ENCODE measurements at places on chromosomes 4 and X.

- no peak for DNase-seq
Measured at GRCh38 chr4:169846396-169846795, 88.7 kb upstream of the HPF1 start.

GRCh38 chrX:10233173-10233572 lies 76.4 kb downstream of the CLCN4 start:
- no peak for DNase-seq

DNA sequence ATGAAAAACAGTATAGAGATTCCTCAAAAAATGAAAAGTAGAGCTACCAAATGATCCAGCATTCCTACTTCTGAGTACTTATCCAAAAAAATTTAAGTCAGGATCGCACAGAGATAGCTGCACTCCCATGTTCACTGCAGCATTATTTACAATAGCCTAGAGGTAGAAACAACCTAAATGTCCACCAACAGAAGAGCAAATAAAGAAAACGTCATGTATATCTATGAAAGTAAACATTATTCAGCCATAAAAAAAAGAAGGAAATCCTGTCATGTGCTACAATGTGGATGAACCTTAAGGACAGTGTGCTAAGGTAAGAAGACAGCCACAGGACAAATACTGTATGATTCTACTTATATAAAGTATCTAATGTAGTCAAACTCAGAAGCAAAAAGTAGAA lies 12.4 kb downstream of the THOC2 start:
- no peak for DNase-seq

GRCh38 chrX:30414144-30414543 lies 105.0 kb upstream of the NR0B1 start:
- no peak for DNase-seq

GRCh38 chr4:158530898-158531297 lies 9.2 kb downstream of the RXFP1 start:
- no peak for DNase-seq

GRCh38 chr4:95619525-95620443 lies 71.0 kb upstream of the UNC5C start:
- no peak for DNase-seq

DNA sequence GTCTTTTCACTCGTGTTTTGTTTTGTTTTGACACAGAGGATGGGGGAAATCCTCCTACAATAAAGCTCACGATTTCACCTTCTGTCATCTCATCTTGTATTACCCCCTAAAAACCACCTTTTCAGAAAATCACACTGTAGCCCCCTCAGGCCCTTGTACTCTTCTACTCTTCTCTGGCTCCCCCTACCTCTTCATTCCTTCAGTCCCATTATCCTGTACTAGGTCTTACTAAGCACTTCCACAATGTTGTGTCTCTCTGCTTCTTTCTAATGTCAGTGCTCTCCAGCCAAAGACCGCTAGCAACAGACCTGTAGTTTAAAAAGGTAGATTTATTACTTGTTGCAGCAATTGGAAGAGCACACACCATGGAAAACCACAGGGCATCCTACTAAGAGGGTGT lies 30.0 kb upstream of the RNF128 start:
- no peak for DNase-seq

- DNase-seq: no peak
Measured at GRCh38 chr4:30854531-30854930, 134.4 kb downstream of the PCDH7 start.

- DNase-seq: peak; percentile 62
Measured at GRCh38 chr4:139454111-139455045, at the start of gene RAB33B. Gene RAB33B, plus strand, starts transcription at chr4:139454121. Its CDS starts 75 bp downstream, at chr4:139454196.

DNA sequence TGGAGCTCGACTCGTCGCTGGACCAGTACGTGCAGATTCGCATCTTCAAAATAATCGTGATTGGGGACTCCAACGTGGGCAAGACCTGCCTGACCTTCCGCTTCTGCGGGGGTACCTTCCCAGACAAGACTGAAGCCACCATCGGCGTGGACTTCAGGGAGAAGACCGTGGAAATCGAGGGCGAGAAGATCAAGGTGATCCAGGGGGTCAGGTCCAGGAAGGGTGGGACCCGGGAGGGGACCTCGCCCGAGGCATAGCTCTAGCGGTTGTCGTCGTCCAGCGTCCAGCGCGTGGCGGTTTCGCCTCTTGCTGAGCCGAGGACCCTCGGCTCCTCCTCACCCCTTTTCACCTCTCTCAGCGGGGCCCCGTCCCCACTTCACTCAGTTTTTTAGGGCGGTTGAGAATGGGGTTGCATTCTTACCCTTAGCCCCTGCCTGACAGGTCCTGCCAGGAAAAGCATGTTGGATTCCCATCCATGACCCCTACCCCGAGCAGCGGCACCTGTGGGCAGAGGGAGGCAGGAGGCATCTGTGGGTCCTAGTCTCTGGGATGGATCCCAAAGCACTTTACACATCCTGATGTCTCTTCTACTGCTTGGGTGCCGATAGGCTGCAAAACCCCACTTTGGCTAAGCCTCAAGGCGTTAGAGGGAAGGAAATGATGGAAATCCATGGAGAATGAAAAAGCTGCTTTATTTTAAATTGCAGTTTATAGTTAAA lies 524 bp downstream of the RAB33A start:
- DNase-seq: peak; percentile 40

- no peak for DNase-seq
Measured at GRCh38 chr4:26273616-26273980, 47.2 kb upstream of the RBPJ start.

- DNase-seq: no peak
Measured at GRCh38 chr4:99885687-99886086, 8.5 kb downstream of the LAMTOR3 start.

GRCh38 chr4:1279253-1279652 lies 10.4 kb upstream of the MAEA start:
- DNase-seq: no peak

- no peak for DNase-seq
Measured at GRCh38 chrX:33053001-33053400, 158.3 kb downstream of the DMD start.

DNA sequence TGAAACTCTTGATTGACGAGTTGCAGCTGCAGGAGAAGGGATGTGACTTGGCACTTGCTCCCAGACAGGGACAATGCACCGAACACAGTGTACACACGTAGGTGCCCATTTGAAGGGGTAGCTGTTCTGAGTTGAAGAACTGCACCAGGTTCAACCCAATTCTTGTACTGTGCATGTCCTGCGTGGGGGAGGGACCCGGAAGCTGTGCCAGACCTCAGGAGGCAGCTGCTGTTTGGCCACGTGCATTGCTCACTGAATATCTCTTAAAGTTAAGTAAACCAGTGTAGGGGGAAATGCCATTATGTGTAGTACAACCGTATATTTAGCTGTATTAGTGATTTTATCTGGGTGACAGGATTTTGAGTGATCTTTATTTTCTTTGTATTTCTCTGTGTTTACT lies 12.0 kb upstream of the RBBP7 start:
- peak; percentile 16 for DNase-seq

DNA sequence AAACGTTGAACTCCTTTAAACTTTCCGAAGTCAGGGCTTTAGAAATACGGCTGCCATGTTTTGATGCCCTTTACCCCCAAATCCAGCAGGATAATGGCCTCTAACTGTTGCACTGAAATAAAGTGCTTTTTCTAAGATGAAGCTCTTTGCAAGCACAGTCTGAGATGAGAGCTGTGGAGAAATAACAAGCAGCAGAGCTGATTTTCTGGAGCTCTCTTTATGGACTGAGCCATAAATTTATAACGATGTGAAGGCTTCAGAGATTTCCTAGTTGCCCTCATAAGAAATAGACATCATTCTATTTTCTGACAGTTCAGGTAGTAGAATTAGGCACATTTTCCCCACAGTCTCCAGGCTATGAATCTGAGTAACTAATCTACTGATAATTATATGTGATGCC lies 567.3 kb downstream of the PDHA2 start:
- DNase-seq: no peak

DNA sequence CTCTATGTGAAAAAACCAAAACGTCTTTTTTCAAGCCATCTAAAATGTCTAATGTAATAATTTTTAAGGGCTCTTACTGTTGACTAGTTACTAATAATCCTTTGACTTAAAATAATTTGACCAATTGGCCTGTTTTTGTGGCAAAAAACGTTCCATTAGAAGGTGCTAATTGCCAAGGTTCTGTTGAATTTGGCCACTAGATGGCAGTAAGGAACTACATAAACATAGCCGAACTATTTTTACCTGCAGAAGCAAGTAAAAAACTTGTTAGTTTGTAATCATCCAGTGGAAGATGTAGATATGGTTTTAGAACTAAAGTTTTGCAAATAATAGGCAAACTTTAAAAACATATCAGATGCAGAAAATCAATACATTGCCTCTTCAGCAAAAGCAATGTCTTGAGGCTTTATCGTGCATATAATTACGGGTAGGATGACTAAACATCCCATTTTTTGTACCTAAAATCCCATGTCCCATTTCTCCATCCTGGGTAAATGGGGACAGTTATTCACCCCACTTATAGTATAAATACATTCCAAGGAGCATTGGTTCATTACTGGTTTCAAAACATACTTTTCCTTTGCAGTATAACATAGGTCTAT lies 57.6 kb downstream of the PROM1 start:
- peak; percentile 72 for DNase-seq

GRCh38 chr4:177264788-177265422 lies 44.8 kb upstream of the NEIL3 start:
- DNase-seq: no peak

GRCh38 chrX:22081475-22082092 lies 49.5 kb downstream of the PHEX start:
- DNase-seq: peak; percentile 45

GRCh38 chr4:140213749-140214148 lies 59.8 kb upstream of the MAML3 start:
- no peak for DNase-seq

GRCh38 chr4:75051431-75051830 lies 118.5 kb downstream of the PARM1 start:
- DNase-seq: no peak

- no peak for DNase-seq
Measured at GRCh38 chr4:163534056-163534455, 39.6 kb downstream of the TMA16 start.

- no peak for DNase-seq
Measured at GRCh38 chr4:29295280-29295679, 1424.9 kb upstream of the PCDH7 start.

- DNase-seq: peak; percentile 77
Measured at GRCh38 chr4:118836301-118837120, 585 bp upstream of the SEC24D start.

DNA sequence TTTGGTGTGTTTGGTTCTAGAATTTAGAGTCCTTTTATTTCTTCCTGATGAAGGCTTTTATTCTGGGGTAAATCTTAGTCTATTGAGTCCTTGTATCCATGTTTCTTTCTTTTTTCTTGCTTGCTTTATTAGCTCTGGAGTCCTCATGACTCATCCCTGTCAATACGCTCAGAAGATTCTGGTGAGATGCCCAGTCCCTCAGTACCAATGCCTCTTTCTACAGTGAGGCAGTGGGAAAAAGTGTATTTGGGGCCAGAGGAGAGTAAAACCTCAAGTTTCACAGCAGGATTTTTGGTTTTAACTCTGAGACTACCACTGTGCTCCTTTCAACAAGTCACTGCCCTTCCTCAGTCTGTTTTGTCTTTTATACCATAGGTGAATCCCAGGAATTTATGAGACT lies 368.0 kb downstream of the GBA3 start:
- DNase-seq: no peak

- DNase-seq: no peak
Measured at GRCh38 chr4:152996111-152996571, 60.0 kb downstream of the FHDC1 start.

DNA sequence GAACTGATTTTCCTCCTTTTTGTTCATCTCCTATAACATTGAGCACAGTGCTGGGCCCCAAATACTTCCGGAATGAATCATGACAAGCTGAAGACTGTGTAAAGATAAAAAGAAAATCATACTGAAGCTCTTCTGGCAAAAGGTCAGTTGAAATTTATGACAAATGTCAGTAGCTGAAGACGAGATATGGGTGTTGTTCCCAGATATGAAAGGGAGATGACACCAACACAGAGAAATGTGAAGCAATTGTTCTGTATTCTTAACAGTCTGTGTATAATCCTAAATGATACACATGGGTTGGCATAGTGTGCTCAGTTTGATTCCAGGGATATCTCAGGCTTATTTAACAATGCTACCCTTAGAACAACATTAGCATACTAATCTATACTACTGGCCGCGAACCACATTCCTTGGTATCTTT lies 170.5 kb upstream of the PITX2 start:
- peak; percentile 51 for DNase-seq

GRCh38 chrX:42362219-42362618 lies 415.7 kb downstream of the PPP1R2C start:
- DNase-seq: no peak

DNA sequence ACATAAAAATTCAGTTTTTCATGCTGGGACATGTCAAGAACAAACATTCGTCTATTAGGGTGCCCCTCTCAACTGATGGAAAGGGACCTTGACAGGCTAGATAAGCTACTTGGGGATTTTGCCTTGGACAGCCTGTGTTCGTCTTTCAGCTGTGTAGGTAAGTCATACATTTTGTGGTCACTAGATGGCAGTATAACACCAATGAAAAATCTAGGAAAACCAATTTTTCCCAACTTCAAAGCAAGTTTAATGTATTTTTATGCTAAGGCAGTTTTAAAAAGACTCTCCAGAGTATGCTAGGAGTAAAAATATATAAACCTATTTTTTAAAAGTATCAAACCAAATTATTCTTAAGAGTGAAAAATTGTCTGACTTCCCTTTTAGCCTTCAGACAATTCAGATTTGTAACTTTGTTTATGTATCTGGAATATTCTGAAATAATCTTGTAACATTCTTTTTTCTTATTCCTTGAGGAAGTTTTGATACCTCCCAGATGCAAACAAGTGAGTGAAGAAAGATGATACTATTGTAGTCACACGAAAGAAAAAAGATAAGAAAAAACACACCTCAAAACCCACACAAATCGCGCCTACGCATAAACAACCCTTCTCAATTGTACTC lies 158.3 kb downstream of the CPE start:
- peak; percentile 79 for DNase-seq

GRCh38 chrX:137032841-137033773 lies 688 bp downstream of the GPR101 start:
- DNase-seq: no peak

GRCh38 chrX:120224388-120224787 lies 26.2 kb upstream of the ZBTB33 start:
- peak; percentile 76 for DNase-seq

- no peak for DNase-seq
Measured at GRCh38 chr4:130608121-130608520, 1512.2 kb downstream of the C4orf33 start.

DNA sequence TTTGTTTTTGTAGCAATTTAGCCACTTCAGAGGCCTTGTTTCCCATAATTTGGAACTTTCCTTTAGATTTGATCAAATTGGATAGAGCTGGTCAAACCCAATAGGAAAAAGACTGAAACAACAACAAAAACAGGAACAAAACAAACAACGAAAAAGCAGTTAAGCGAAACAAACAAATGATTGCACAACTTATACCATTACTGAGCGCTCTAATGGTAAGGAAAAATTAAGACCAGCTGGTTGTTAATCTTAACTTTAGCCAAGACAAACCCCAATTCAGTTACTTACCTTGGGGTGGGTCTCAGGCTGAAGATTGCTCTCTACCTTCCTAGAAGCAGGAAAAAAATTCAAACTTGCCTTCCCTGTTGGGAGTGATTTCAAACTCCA lies 38.3 kb downstream of the SPCS3 start:
- no peak for DNase-seq

GRCh38 chr4:655464-656151 lies 18.5 kb downstream of the ATP5ME start:
- DNase-seq: no peak

GRCh38 chr4:41976775-41977516 lies 4.6 kb upstream of the DCAF4L1 start:
- no peak for DNase-seq

Data from OCI-M1 (cell line).